ENCODE measurements at places on chromosomes 4 and X. TPM values are rescaled to one million over a fixed set of nuclear protein-coding genes. Genes with fewer than 3 reads are reported as not detected.

EPGN gene
- 2.0 TPM for polyA plus RNA-seq

GRCh38 chrX:40130207-40130606 is 32.4 kb upstream of the BCOR start:
- no peak for DNase-seq

GRCh38 chr4:35760807-35761206 is 483.5 kb downstream of the ARAP2 start:
- no peak for DNase-seq

STOX2 gene
- polyA plus RNA-seq, result 9.0 TPM

ZNF630 gene
- polyA plus RNA-seq, result 4.1 TPM

NEUROG2 gene
- polyA plus RNA-seq, result not detected

DNA sequence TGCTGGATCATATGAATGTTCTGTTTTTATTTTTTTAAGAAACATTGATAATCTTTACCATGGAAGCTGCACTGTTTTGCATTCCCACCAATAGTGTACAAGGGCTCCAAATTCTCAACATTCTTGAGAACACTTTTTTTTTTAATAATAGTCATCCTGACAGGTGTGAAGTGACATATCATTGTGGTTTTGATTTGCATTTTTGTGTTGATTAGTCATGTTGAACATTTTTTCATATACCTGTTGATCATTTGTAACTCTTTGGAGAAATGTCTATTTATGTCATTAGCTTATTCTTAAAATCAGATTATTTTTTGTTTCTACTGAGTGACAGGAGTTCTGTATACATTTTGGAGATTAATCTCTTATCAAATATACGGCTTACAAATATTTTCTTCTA is 408.5 kb downstream of the GLUD2 start:
- no peak for DNase-seq

DNA sequence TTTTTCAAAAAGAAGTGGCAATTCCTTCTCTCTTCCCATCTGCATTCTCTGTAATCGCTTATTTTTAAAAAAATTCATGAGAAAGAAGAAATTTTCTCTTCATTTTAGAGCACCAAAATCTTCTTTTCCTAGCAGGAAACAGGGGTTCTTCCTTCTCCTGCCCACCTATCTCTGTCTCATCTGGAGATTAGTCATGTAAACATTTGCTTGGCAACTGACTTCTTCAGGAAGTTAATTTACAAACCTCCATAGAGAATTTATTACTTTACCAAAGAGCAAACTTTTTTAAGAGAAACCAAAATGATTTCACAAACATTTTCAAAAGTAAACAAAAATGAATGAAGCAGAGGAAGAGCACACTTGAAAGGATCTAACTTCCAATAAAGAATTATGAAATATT is 13.5 kb downstream of the TTC29 start:
- DNase-seq, result no peak

GRCh38 chrX:19842542-19842941 is 44.9 kb downstream of the SH3KBP1 start:
- no peak for DNase-seq

GRCh38 chr4:55613621-55614020 is 21.6 kb upstream of the PDCL2 start:
- no peak for DNase-seq

DNA sequence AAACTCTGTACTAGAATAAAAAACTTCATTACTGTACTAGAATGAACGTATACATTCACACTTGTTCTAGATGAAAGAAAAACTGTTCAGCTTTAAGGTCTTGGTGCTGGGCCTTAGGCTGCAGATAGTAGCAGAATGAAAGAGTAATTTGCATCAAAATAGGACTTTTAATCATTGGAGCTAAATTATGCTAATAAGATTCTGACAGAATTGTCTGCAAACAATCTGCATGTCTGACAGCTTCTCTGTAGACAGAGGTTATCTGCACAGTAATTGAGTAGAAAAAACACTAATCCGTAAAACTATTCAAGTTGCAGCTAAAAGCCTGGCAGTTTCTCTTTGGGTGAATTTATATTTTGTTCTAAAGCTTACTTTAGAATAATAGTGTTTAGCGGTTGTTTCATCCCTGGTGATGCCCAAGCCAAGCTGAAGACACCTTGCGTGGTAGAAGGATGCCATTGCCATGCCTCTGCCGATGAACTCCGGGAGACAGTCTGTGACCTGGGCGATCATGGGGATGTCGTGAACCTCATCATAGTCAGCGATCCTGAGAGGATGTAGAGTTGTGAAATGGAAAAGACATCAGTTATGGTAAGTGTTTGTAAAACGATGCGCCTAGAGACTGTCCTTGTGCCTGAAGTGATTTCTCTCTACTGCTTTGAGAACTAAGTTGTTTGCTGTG is 25.3 kb downstream of the LRP2BP start:
- no peak for DNase-seq

- DNase-seq, result no peak
These were observed 47.5 kb upstream of the FAM120C start for GRCh38 chrX:54230435-54231148.

- peak; percentile 33 for DNase-seq
These were observed 1.6 kb downstream of the PPP3CA start for GRCh38 chr4:101345596-101346350.

TRIM60 gene
- polyA plus RNA-seq, result not detected

CDS1 gene
- 28.9 TPM for polyA plus RNA-seq

- no peak for DNase-seq
These were observed 253.2 kb downstream of the PDHA2 start for GRCh38 chr4:96093057-96093456.

GRCh38 chrX:104469771-104470170 is 96.2 kb upstream of the IL1RAPL2 start:
- no peak for DNase-seq

GRCh38 chr4:101348367-101348827 is 1.1 kb upstream of the PPP3CA start:
- DNase-seq, result no peak

- no peak for DNase-seq
These were observed 134.0 kb downstream of the ARHGAP10 start for GRCh38 chr4:147865926-147866325.

- no peak for DNase-seq
These were observed 96.2 kb downstream of the RBM46 start for GRCh38 chr4:154877110-154877760.

SLC38A5 gene
- polyA plus RNA-seq, result 4.2 TPM

CSAG2 gene
- polyA plus RNA-seq, result not detected

DNA sequence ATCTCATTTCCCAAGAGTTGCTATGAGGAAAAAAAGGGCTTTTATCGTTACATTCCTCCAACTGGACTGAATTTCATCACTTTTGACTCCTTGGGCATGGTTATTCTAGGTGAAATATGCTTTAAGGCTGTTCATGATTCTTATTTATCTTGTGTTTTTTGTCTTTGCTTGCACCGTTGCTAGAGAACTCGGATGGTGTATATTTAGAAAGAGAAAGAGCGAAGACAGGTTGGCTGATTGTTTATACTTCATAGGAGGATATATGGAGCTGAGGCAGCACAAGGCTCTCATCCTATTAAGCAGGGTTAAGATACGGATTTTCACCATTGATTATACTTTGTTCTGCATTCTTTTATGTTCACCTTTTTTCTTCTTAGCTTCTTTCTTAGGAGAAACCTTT is 94.9 kb upstream of the GEMIN8 start:
- no peak for DNase-seq

- DNase-seq, result no peak
These were observed 188.4 kb downstream of the SLC7A11 start for GRCh38 chr4:138053641-138054301.

DNA sequence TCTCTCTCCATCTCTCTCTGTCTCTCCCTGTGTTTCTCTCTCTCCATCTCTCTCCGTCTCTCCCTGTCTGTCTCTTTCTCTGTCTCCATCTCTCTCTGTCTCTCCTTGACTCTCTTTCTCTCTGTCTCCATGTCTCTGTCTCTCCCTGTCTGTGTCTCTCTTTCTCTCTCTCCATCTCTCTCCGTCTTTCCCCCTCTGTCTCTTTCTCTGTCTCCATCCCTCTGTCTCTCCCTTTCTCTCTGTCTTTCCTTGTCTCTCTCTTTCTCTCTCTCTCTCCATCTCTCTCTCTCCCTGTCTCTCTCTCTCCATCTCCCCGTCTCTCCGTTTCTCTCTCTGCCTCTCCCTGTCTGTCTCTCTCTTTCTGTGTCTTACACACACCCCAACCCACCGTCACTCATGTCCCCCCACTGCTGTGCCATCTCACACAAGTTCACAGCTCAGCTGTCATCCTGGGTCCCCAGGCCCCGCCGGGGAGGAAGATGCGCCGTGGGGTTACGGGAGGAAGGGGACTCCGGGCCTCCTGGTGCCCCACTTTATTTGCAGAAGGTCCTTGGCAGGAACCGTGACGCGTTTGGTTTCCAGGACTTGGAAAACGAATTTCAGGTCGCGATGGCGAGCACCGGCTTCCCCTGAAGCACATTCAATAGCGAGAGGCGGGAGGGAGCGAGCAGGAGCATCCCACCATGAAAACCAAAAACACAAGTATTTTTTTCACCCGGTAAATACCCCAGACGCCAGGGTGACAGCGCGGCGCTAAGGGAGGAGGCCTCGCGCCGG is 1.2 kb upstream of the SHOX start:
- no peak for DNase-seq

DNA sequence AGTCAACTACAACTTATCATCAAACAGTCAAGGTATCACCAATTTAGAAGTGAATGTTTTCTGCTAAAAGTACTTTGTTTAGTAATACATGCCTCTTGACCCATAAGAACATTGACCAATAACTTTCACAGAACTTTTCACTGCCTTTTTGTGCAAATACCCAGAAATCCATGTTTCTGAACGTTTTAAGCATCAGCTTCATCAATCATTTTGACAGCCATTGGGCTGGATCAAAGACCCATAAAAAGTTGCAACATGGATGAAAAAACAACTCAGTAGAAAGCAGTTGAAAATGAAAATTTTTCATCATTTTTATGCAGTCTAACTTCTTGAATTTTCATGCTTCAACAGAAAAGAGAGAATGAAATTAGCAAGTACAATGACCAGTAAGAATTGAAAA is 466.7 kb downstream of the TRAM1L1 start:
- no peak for DNase-seq

DNA sequence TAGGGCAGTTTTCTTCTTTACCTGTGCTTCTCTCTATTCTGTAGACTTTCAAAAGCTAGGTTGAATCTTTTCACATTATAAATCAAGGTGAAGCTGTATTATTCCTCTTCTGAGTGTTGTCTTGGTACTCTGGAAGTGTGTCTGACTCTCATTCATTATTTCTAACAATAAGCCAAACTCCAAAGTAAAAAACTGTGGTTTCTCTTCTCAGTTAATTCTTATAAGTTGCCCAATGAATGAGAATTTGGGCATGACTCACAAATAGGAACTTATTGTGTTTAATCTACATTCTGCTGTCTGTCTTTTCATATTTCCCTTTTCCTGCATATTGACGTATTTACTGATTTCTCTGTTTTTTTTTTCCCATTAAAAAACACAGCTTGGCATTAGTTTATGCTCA is 714.5 kb downstream of the CCSER1 start:
- DNase-seq, result no peak

HTATSF1 gene
- 122 TPM for polyA plus RNA-seq

ADH6 gene
- polyA plus RNA-seq, result 24.4 TPM

GRCh38 chr4:14178421-14178820 is 550.9 kb upstream of the BOD1L1 start:
- DNase-seq, result no peak

DNA sequence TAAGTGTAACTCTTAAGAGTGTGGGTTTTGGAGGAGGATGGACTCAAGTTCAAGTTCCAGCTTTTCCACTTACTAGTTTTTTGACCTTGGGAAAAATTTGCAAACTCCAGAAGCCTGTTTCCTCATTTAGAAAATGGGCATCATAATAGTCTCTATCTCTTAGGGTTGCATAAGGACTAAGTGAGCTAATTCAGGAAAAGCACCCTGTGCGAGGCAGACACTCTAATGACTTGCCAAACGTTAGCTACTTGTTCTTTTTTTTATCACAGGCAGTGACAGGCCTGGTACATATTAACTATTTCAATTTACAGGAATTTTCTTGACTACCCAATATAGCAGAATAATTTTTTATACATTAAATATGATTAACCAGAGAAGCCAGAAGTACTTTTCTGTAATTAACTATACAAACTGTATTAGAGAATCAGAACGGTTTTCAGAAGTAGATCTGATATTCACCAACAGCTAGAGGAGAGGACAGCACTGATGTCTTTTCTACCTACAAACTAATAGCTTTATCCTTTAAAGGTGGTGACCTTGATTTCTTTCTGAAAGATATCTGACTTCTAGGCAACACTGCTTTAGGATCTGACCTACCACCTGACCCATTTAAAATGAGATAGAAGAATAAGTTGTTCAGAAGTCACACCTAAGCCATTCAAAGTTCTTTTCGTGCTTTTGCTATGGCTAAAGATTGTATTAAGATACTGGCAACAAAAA is 139.6 kb upstream of the HAND2 start:
- DNase-seq, result no peak
